Nucleus accumbens (tissue), 56 donors: ENCODE measurements at places on chromosomes 2 and 18.
A peak's percentile ranks its signal among the peaks of the same experiment; 100 is the strongest.

GRCh38 chr2:11746376-11746806 lies at the start of gene LPIN1:
TSS of gene LPIN1 (plus strand) at chr2:11746632. CDS start at chr2:11765542, 18,910 bp downstream.
- peak; percentile 85 for DNase-seq

DNA sequence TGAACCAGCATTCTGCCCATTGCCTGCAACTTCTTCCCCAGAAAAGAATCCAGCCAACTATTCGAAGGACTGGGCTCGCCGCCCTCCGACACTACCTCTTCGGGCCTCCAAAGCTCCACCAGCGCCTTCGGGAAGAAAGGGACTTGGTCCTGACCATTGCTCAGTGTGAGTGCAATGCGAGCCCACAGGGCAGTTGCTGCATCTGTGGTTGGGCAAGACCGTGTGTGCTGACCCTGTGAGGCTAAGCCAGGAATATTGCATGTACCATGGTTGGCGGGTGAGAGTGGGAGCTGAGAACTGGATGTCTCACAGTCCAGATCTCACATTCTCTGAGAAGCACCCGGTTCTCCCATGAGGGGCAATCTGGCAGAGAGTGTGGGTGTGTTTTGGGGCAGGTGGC lies 16.5 kb downstream of the ELMOD3 start:
- DNase-seq = no peak

DNA sequence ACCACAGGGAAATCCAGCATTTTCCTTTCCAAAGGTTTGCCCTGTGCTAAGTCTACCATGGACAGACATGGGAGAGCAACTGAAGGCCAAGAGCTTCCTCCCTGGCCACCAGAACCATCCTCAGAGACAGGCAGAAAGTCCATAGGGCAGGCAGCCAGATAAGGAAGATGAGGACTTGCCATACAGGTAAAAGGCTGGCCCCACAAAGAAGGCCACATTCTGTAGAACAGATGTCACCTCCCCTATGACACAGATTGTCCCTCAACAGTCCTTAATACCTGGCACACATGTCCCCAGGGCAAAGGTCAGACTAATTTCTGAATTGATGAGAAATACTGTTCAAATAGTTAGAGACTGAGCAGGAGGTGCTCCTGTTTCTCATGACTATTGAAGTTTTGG lies 52.0 kb downstream of the FECH start:
- no peak for DNase-seq

GRCh38 chr18:26768385-26768784 lies 97.1 kb downstream of the AQP4 start:
- no peak for DNase-seq

GRCh38 chr18:44594799-44595467 lies 85.8 kb upstream of the SETBP1 start:
- no peak for DNase-seq

DNA sequence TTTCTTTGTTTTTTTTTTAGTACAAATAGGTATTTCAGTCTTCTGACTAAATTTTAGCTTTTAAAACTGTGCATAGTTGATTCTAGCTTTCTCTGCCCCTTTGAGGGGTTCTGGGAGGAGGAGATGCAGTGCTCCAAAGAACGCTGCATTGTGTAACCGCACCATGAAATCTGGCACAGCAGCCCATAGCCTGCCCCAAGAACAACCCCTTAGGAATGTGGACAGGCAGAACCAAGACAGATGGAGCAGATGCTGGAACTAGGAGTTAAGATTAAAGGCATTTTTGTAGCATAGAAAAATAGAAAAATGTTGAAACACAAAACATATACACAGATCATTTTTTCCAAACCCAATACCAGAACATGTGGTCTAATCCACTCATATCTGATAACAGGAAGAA lies 187.5 kb downstream of the SCG2 start:
- DNase-seq = no peak

DNA sequence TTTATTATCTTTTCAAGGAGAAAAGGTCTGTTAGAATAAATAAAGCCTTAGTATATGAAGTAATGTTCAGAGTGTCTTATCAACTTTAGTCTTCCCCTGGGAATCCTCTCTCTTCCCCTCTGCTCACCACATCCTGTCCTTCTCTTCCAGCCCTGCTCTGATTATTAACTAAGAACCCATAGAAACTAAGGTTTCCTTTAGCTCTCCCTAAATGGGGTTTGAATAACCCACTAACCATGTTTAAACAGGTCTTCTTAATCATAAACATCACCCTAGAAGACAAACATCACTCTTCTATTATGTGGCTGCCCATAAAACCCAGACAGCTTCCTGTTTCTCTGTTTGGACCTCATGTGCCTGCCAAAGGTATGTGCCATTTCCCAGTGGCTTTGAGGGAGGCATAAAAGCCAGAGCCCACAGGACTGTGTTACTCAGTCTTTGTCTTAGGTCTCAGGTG lies 50.1 kb downstream of the SLC14A1 start:
- DNase-seq = no peak

GRCh38 chr2:75311993-75312392 lies 112.7 kb upstream of the TACR1 start:
- DNase-seq = no peak

- DNase-seq = no peak
Observed at GRCh38 chr2:157363612-157364101, 38.0 kb upstream of the ERMN start.

- DNase-seq = no peak
Observed at GRCh38 chr2:234497594-234498235, 834 bp upstream of the ARL4C start.

GRCh38 chr2:109516445-109517117 lies 97.2 kb downstream of the SEPTIN10 start:
- no peak for DNase-seq

DNA sequence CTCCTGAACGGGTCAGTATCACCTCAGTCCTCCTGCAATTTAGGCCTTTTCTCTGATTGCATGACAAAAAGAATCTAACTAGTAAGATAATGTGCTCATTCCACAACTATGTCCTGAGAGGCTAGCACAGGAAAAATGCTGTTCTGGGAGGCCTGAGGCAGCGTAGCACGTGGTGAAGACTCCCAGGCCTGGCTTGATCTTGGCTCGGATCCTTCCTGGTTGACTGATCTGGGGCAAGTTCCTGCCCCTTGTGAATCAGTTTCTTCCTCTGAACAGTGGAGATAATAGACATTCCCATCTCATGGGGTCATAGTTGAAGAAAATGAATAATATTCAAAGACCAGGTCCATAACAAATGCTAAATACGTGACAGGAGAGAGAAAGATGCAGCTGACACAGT lies 12.3 kb downstream of the FBLN7 start:
- no peak for DNase-seq

DNA sequence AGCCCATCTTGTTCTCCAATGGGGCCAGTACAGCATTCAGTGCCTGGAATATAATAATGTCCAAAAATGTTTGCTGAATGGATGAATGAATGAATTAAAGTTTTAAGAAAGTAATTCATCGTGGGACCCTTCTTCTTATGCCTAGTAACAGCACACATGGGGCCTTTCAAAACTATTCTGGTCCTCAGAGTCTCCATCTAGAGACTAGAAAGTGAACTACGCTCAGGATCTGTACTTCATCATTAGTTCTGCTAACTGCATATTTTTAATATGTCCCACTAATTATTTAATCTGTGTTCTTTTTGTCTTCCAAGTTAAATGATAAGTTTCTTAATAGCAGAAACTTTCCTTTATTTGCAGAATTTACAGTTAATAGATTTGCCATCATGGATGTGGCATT lies 172.5 kb downstream of the SMAD2 start:
- DNase-seq = no peak

- DNase-seq = no peak
Observed at GRCh38 chr18:76169733-76170132, 325.3 kb downstream of the ZNF516 start.

DNA sequence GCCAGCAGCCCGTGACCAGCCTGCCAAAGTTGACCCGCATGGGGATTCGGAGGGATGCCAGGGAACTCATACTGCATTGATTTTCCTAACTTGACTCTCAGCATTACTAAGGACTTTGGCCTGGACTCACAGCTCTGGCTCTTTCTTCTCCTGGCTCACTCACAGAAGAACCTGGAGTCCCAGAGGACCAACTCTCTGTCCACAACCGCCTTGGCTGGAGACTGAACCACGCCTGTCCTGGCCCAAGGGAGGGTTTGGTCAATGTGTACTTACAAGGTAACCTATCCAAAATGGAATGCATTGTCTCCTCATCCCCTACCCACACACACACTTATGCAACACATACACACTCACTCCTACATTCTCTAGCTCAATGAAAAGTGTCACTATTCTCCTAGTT lies 135.6 kb upstream of the KLHL29 start:
- DNase-seq = no peak

- DNase-seq = no peak
Observed at GRCh38 chr18:4319738-4320677, 135.1 kb downstream of the DLGAP1 start.

DNA sequence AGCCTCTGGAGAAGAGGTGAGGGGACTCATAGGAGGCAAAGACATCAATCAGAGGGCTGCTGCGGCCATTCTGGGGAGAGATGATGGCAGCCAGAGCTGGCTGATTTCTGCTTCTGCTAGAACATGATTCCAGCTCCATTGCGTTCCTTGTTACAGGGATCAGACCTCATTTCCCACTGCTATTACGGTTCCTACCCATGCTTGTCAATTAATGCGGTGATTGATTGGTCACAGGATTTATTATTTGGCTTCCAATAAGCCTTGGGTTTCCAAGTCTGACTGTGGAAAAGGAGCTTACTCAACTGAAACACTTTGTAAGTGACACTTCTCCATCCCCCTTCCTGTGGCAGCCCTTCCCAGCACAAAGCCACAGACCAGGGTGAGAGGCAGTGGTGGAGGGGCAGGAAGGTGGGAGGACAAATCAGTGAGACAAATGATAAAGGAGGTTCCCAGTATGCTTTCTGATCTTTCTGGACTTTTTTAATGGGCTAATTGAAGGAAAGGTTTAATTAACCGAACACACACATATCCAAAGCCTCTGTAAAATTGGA lies 26.8 kb upstream of the CTLA4 start:
- DNase-seq = no peak

DNA sequence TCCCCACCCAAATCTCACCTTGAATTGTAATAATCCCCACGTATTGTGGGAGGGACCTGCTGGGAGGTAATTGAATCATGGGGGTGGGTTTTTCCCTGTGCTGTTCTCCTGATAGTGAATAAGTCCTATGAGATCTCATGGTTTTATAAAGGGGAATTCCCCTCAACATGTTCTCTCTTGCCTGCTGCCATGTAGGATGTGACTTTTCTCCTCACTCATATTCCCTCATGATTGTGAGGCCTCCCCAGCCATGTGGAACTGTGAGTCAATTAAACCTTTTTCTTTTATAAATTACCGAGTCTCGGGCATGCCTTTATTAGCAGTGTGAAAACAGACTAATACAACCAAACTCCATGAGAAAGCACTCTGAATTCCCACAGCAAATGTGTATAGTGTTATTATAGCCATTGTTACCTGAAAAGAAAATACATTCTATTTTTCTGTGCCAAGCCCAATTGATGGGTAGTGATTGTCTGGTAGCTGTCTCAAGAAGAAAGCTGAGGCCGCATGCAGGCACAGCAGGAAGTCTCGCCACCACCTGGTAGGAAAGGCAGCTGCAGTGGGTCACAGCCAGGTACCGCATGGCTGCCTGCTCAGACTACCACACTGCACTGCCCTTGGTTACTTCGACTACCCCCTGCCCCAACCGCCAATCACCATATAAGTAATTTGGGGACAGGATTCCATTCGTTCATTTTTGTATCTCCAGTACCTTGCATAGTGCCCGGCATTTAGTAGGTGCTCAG lies 10.3 kb upstream of the ZBTB7C start:
- no peak for DNase-seq

DNA sequence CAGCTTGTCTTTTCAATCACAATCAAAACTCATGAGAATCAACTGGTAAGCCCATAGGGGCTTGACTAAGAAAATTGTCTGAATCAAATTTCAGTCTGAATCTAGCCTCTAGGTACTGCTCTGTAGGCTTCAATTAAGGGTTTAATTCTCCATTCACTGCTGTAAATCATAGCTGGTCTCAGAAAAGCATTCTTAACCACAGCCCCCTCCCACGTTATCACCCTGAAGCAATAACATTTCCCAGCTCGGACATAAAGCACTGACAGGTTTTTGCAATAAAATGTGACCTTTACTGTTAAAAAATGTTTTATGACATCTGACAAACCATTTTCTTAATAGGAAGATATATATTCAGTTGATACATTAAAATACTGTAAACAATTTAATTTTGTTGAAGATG lies 55.0 kb downstream of the LRP1B start:
- DNase-seq = no peak

DNA sequence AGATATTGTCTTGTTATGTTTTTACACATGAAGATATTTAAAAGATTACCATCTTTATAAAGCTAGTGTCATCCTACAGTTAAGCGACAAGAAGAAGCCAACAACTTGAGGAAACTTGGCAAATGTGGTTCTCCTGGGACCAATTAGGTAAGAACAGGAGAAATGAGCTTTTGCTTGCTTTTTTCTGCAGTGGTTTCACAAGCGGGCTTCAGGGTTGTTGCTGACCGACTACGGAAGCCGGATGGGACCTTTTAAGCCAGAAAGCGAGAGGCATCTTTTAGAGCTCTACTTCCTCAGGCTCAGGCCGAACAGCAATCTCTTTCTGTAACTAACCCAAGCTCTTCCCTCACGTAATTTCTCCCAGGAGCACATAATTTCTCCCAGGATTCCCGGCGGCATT lies 256.5 kb downstream of the CNTNAP5 start:
- DNase-seq = no peak

- DNase-seq = no peak
Observed at GRCh38 chr2:197378086-197378485, 56.7 kb downstream of the SF3B1 start.
